ENCODE measurements at places on chromosomes 2 and 18.

DNA sequence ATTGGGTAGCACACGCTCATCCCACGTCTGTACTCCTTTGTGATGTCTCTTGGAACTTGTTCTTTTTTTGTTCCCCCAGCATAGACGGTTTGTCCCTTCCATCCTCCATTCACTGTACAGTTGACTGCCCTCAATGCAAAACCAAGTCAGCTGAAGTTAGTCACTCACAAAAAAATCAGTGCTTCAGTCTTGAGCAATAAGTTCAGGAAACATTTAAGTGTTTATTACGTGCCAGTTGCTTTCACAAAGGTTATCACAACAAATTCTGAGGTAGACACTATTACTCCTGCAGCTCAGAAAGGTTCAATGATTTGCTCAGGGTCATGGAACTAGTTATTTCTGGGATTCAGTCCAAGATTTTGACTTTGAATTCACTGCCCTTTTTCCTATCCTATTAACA is 102.2 kb downstream of the PDE1A start:
- DNase-seq, result no peak

DNA sequence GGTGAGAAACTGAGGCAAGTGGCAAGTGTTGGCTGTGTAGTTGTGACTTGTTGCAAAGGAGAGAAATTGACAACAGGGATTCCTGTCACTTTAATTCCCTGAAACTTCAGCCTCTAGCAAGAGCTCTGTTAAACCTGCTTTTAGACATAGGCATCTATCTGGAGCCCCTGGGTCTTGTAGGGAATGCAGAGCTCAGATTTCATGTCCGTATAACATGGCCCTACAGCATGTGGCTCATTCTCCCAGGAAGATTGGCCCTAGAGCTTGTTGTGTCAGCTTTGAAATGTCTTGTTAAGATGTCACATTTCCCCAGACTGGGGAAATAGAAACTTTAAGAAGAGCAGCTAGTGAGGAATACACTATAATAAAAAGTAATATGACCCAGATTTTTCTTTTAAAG is 115.8 kb downstream of the POLE4 start:
- DNase-seq, result no peak

DNA sequence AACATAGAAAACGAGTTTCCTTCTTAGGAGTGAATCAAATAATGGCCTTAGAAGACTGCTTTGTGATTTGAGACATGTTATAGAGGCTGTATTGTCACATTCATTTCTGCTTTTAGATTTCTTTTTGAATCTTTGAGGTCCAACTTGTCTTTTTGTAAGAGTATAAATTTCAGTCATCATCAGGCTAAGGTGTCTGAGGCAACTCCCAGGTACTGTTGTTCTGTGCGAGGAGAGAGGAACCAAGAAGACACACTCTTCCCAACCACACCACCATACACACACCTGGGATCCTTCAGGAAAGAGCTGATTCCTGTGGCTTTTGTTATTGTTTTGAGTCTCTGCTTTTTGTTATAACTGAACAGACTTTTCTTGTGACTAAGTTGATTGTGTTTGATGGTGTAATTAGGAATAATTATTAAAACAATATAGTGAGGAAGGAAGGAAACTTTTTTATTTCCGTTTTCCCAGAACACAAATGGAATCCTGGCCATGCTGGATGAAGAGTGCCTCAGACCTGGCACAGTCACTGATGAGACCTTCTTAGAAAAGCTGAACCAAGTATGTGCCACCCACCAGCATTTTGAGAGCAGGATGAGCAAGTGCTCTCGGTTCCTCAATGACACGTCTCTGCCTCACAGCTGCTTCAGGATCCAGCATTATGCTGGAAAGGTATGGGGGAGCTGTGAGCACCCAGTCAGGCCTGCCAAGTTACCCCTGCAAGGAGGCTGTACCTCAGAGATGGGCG is 140.4 kb downstream of the MYO1B start:
- DNase-seq, result peak; percentile 20

- no peak for DNase-seq
These were observed 180.5 kb downstream of the AGPS start for GRCh38 chr2:177573120-177573519.

DNA sequence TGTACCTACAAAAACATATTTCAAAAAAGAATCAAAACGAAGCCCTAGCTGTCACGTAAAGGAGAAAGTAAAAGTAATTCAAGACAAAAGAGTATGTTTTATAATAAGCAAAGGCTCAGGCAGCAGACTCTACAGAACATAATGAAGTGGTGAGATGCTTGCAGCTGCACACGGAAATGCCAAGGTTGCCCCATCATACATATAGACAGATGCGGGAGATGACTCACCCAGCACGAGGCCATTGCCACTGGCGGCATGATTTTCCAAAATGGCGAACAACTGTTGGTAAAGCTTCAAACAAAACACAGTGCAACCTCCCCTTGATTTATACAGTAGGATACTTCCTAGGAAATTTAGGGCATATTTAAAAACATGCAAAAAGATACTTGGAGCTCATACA is 26.0 kb upstream of the C1QL2 start:
- DNase-seq, result no peak

- no peak for DNase-seq
These were observed 11.9 kb downstream of the CAPN10 start for GRCh38 chr2:240598311-240598911.

GRCh38 chr2:9318461-9319337 is 104.6 kb downstream of the ITGB1BP1 start:
- DNase-seq, result no peak

GRCh38 chr18:2360861-2361260 is 210.4 kb downstream of the METTL4 start:
- DNase-seq, result no peak

DNA sequence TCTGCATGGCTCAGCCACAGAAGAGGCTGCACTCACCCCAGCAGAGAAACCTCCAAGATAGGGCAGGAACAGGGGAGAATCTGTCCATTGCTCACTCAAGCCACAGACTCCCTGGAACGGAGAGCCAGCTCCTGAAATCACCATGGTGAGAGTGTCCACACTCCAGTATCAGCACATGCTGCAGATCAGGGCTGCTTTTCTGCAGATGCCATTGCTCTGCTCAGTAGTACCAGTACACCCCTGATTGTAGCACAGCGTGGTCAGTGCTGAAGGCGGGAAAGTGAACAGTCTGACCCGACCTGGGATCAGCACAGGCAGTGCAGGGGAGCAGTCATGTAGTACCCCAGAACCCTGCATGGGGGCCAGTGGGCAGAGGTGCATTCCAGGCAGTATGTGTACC is 73.9 kb downstream of the GYPC start:
- DNase-seq, result no peak

GRCh38 chr2:192254444-192254843 is 59.7 kb upstream of the TMEFF2 start:
- no peak for DNase-seq

DNA sequence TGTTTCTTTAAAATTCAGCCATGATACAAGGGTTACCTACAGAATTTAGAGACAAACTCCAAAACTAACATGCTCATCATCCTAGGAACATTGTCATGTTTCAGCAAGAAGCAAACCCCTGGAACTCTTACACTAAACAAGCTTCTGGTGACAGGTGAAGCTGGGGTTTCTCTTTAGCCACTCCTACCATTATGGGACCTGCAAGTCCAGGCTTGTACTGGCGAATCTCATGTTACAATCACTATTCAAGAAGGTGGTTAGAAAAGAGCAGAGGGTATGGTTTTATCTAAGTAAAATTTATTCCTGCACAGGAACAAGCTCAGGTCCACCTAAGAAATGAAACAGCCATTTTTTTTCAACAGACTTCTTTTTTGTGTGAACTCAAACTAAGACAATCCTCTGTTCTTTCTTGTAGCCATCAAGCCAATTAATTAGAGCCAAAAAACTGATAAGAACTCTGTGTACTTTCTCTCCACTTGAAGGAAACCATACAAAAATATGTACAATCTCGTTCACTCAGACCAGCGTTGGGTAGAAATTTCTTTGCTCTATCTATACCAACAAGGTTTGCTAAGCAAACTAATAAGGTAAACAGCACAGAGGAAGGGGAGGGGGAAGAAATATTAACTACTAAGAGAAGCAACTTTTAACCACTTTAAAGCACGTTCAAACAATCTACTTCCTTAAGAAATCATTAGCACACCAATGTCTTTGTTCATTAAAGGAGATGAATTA is 63.3 kb upstream of the NEDD4L start:
- no peak for DNase-seq

GRCh38 chr2:162198239-162198638 is 45.0 kb downstream of the FAP start:
- DNase-seq, result no peak

- no peak for DNase-seq
These were observed 178.4 kb downstream of the KCNE4 start for GRCh38 chr2:223230352-223230751.

GRCh38 chr2:190781604-190782198 is 98.9 kb upstream of the GLS start:
- DNase-seq, result peak; percentile 44

DNA sequence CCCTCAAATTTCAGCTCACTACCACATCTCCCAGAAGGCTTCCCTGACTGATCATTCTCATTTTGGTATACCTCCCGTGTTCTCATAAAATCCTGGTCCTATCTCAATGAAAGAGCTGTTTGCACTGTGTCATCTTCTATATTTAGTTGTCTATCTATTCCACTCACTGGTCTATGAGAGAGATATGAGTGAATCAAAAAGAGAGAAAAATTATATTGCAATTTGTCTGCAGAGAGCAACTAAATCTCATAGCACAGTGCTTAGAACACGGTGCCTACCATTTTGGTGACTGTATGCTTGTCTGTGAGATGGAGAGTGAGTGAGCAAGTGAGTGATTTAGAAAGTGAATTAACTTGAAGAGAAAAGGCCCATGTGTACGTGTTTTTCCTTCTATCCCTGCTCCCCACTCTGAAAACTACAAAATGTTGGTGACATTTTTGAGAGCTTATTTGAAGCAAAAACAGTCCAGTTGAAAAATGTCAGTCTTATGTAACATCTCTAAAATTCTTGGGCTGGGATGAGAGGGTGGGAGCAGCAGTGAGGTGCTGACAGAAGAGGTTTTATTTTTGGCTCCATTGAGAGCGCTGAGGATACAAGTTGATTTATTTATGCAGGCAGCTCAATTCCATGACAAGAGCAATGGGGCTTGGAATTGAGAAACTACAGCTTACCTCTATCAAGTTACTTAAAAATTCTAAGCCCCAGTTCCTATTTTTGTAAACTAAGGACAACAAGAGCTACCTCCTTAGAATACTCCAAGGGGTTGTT is 373.5 kb upstream of the CHST9 start:
- DNase-seq, result no peak

- DNase-seq, result no peak
These were observed 20.5 kb upstream of the TET3 start for GRCh38 chr2:73964223-73964622.

- DNase-seq, result no peak
These were observed 75.3 kb upstream of the RIOK3 start for GRCh38 chr18:23377669-23378301.

- DNase-seq, result no peak
These were observed 249.4 kb downstream of the HDAC4 start for GRCh38 chr2:239151201-239152131.

DNA sequence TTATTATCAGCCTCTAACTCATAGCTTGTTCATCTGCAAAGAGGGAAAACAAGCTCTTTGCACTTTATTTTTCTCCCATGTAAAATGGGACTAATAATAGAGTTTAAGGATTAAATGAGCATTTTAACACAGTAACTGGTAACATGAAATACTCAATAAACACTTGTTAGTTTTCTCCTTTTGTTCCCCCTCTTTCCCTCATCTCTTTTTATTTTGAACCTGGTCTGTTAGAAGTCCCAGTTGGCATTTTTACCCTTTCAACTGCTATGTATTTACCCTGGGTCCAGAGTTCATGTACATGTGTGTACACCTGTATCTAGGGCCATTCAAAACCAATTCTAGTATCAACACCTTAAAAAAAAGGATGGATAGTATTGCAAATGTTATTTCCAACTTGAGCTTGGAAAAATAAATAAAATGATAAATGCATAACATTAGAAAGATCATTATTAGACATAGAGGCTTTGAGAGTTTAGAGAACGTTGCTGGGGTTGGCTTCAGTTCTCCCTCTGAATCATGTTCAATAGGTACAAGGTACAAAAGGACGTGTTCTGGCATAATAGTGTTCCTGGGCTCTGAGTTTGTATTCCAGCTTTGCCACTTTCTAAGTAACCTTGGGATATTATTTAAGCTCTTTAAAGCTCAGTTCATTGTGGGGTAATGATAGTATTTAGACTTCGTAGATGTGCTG is 5.2 kb upstream of the VPS54 start:
- no peak for DNase-seq

- DNase-seq, result no peak
These were observed 269.7 kb upstream of the THSD7B start for GRCh38 chr2:136495636-136496035.

DNA sequence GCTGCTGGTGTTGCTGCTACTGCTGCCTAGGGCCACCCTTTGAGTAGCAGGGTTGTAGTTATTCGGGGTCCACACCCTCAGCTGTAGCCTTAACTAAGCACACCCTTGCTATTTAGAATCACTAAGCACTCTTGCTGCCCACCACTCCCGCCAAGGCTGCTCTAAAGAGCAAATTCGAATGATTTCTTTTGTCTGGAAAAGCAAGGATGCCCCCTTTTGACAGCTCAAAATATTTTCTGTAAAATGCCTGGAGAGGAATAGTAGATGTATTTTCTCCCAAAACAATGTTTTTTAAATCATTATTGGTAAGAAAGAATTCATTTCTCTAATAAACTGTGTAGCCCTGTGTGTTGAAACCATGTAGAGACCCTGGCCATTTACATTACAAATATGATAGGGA is 80.8 kb upstream of the PAPOLG start:
- no peak for DNase-seq

DNA sequence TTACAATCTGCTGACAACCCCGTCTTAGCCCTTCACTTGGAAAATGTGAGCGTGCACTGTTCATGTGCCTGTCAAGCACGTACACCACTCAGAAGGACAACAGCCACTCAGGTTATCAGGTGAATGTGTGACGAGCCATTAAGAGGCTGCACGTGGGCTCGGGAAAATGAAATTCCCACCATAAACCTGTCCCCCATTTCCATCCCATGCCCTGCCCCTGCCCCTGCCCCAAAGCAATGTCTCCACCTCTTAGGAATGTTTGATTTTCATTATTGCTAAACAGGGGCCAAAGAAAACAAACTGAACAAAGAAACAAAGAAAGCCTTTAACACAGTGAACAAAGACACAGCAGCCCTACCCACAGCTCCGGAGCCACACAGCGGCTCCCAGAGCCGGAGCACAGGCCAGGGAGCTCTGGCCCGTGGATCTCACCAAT is 90.5 kb downstream of the TMEM18 start:
- no peak for DNase-seq

GRCh38 chr18:77482190-77483085 is 232.8 kb downstream of the GALR1 start:
- DNase-seq, result no peak

GRCh38 chr2:198945496-198945895 is 512.2 kb downstream of the SATB2 start:
- no peak for DNase-seq

DNA sequence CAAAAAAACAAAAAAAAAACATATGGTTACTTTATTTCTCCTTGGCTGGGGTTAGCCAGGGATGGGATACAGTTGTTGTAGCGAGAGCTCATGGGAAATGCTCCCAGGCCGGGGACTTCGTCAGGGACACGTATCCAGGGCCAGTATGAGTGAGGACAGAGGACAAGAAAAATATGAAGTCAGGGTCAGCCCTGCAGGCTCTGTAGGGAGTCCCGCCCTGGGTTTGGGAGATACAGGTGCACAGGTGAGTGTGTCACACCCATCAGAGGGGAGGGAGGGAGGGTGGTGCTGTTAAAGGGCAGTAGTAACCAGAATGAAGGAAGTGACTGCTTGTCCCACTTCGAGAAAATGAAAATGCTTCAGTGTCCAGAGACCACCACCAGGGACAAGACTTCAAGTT is 55.6 kb upstream of the RBM44 start:
- no peak for DNase-seq

- no peak for DNase-seq
These were observed 9.7 kb downstream of the FMNL2 start for GRCh38 chr2:152344579-152345195.

Data from stimulated activated CD4-positive, alpha-beta T cell treated with anti-CD3 and anti-CD28 coated beads, Interleukin-4, amount 100 ng/mL, for 48 hours (primary cell).